ENCODE measurements at places on chromosomes 4 and X. TPM values are rescaled to one million over a fixed set of nuclear protein-coding genes. Genes with fewer than 3 reads are reported as not detected.
A peak's percentile ranks its signal among the peaks of the same experiment; 100 is the strongest.

DNA sequence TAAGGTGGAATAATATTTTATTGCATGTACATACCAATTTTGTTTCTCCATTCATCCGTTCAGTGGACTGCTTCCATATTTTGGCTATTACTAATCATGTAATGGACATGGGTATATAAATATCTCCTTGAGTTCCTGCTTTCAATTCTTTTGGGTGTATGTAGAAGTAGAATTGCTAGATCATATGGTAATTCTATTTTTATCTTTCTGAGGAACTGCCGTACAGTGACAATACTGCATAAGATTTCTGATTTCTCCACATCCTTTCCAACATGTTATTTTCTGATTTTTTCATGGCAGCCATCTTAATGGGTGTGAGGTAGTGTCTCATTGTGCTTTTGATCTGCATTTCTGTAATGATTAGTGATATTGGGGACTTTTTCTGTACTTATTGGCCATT, 19.2 kb downstream of the ALPK1 start:
- no peak overlapping the region for H3K4me3 ChIP-seq
- no peak overlapping the region for H3K27ac ChIP-seq
- H3K4me1 ChIP-seq = no peaks in the 10 kb centered on the region
- H3K36me3 ChIP-seq = no peaks in the 10 kb centered on the region
- H3K27me3 ChIP-seq = no peaks in the 10 kb centered on the region
- no peak for DNase-seq

The IL13RA2 gene
- total RNA-seq = not detected

DNA sequence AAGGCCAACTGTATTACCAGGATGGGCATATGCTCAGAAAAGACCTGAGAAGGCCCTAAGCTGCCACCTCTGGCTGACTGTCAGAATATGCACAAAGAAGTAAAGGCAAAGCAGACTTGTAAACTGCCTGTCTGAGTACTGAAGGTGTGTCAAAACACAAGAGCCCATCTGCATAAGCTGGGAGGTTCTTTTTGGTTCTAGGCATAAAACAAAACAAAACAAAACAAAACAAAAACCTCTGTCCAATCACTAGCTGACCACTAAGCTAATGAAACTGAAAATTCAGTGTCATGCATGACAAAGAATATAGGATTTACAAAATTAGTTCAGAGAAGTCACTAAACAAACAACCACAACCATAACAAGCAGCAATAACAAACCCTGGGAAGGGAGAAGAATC, 20.6 kb downstream of the SH3D19 start:
- H3K27ac ChIP-seq = peak overlapping the region; percentile 29
- no peak for DNase-seq
- no peaks in the 10 kb centered on the region for H3K27me3 ChIP-seq
- H3K36me3 ChIP-seq = no peaks in the 10 kb centered on the region

GRCh38 chr4:85778632-85779131, 303.7 kb downstream of the ARHGAP24 start:
- H3K27me3 ChIP-seq = no peaks in the 10 kb centered on the region
- no peaks in the 10 kb centered on the region for H3K36me3 ChIP-seq
- DNase-seq = no peak
- peaks cover 3% of the 10 kb centered on the region for H3K4me1 ChIP-seq

DNA sequence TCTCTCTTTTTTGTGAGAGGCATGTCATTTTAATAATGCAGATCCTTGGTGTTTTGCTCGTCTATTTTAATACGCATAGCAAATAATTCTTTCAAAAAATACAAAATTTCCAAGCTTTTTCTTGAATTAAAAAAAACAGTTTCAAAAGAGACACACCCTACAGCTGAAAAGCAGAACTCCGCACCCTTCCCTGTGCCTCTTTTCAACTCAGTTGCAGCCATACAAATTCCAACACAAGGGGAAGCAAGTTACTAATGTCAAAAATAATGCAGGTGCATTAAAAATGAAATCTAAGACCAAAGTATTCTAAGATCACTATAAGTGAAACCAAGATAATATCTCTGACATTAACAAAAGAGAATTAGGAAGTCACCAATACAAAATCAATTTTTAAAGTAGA, 66.6 kb downstream of the NR3C2 start:
- no peak for DNase-seq
- H3K27ac ChIP-seq = peak overlapping the region; percentile 20
- no peak overlapping the region for H3K4me3 ChIP-seq
- no peaks in the 10 kb centered on the region for H3K4me1 ChIP-seq

The CHRDL1 gene
- total RNA-seq = 107 TPM

- H3K4me3 ChIP-seq = peak overlapping the region; percentile 67
- DNase-seq = no peak
- peaks cover 4% of the 10 kb centered on the region for H3K27me3 ChIP-seq
These were observed 47.7 kb downstream of the PRPS1 start for GRCh38 chrX:107675823-107676555.

GRCh38 chr4:52997132-52997416, 135.0 kb downstream of the RASL11B start:
- no peaks in the 10 kb centered on the region for H3K36me3 ChIP-seq
- no peak for DNase-seq
- no peak overlapping the region for H3K4me3 ChIP-seq
- H3K4me1 ChIP-seq = peaks cover 8% of the 10 kb centered on the region

The ZDHHC15 gene
- 3.1 TPM for total RNA-seq

DNA sequence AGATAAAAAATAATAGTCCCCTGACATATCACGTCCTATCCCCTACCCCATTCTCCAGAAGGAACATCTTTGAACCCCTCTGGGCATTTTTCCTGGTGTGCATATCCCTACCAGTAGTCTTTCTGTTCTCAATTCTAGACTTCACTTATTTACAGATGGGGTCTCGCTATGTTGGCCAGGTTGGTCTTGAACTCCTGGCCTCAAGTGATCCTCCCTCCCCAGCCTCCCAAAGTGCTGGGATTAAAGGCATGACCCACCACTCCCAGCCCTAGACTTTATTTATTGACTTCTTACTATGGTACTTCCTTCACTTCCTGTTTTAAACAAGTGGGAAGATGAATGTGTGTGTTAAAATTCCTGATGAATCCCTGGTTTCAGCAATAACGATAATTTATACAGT, 612 bp upstream of the RRAGB start:
- H3K4me3 ChIP-seq = no peak overlapping the region
- no peaks in the 10 kb centered on the region for H3K4me1 ChIP-seq
- DNase-seq = no peak
- no peak overlapping the region for H3K27ac ChIP-seq
- no peaks in the 10 kb centered on the region for H3K36me3 ChIP-seq
- H3K27me3 ChIP-seq = no peaks in the 10 kb centered on the region

GRCh38 chr4:1524761-1525160, 118.5 kb upstream of the NKX1-1 start:
- H3K27ac ChIP-seq = no peak overlapping the region
- H3K4me3 ChIP-seq = no peak overlapping the region
- peaks cover 30% of the 10 kb centered on the region for H3K27me3 ChIP-seq
- H3K4me1 ChIP-seq = no peaks in the 10 kb centered on the region
- no peaks in the 10 kb centered on the region for H3K36me3 ChIP-seq

The PIN4 gene
- 10.0 TPM for total RNA-seq

The OSTC gene
- 63.0 TPM for total RNA-seq

The CSAG3 gene
- not detected for total RNA-seq

- H3K4me1 ChIP-seq = peaks cover 21% of the 10 kb centered on the region
- no peaks in the 10 kb centered on the region for H3K36me3 ChIP-seq
- no peak overlapping the region for H3K27ac ChIP-seq
- no peaks in the 10 kb centered on the region for H3K27me3 ChIP-seq
These were observed 10.6 kb downstream of the IL15 start for GRCh38 chr4:141646969-141647368.

DNA sequence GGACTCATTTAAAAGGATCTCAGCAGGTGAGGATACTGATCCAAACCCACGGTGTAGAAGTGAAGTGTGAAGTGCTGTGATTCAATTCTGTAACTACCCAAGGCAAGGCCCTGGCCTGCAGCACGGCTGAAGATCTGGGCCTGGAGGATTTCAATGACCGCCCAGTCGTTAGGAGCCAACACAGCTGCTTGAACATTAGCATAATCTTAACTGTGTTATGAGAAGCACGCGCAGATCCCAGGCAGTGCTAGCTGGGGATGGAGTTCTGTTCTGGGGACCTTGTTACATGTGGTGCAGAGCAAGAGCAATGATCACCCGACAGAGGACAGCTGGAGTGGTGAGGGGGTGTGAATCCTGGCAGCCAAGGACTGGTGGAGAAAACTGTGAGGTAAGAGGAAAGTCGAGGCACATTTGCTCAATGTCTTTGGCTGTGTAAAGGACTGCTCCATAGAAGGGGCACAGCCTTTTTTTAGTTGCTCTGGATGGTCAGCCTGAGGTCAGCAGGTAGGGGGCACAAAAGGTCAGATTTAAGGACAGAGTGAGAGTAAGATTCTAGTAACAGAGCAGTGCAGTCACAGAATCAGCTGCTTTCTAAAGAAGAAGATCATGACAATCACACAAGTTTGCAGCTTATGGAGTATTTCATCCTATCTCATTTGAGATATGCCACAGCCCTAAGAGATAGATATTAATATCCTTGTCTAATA, 181.8 kb downstream of the DCLK2 start:
- H3K4me3 ChIP-seq = no peak overlapping the region
- no peaks in the 10 kb centered on the region for H3K4me1 ChIP-seq
- no peaks in the 10 kb centered on the region for H3K36me3 ChIP-seq
- no peak for DNase-seq
- no peak overlapping the region for H3K27ac ChIP-seq

DNA sequence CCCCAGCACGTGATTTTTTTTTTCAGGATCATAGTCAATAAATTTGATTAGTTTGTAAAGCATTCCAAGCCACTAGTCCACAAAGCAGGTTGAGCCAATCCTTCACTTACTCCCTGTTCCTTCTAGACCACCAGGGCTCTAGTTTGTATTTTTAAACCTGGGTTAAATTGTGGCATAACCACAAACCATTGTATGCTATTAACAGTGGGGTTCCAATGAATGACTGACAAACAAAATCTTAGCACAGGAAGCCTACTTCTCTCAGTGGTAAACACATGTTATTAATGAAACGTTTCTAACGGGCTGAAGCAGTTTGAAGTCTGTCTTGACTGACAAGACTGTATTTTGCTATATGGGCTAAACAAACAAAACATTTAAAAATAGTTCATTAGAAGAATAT, 48.6 kb upstream of the GYPA start:
- no peaks in the 10 kb centered on the region for H3K36me3 ChIP-seq
- no peaks in the 10 kb centered on the region for H3K4me1 ChIP-seq
- H3K27ac ChIP-seq = no peak overlapping the region

GRCh38 chrX:38262715-38263620, 42.3 kb upstream of the SRPX start:
- no peak overlapping the region for H3K4me3 ChIP-seq
- no peaks in the 10 kb centered on the region for H3K36me3 ChIP-seq
- no peaks in the 10 kb centered on the region for H3K27me3 ChIP-seq

DNA sequence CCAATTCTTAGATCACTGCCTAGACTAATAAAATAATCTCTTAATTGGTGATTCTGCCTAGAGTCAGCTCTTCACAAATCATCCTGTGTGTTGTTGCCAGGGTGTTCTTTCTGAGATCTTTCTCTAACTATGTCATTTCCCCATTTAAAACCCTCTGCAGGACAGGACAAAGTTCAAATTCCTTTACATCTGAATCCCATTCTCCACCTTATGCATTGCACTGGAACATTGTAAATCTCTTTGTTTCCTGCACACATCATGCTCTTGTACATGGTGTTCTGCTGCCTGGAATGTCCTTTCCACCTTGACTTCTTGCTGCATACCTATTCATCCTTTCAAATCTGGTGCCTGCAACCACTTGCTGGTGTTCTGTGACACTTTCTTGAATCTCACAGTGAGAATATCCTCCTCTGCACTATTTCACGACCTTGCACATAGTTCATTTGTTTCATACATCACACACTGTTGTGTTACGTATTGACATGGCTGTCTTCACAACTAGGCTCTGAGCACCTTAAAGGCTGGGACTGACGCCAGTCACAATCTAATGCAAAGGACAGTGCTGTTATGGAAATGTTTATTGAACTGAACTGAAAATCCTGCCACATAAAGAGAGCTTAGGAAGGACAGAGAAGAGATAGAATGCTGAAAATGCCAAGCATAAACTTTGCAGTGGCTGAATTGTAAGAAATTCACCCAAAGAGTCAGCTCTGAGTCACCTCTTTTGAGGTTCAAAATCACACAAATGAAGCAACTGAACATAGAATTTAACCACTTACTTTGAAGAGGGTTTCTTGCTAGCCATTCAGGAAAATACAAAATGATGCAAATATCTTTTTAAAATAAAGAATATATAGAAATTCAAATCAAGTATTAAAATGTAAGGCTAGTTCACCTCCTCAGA, 26.4 kb upstream of the SMIM14 start:
- no peaks in the 10 kb centered on the region for H3K4me1 ChIP-seq
- H3K4me3 ChIP-seq = no peak overlapping the region
- no peak for DNase-seq

The RAI2 gene
- 17.1 TPM for total RNA-seq

The RAB9B gene
- 2.7 TPM for total RNA-seq

GRCh38 chr4:6183740-6184139, 16.6 kb downstream of the JAKMIP1 start:
- H3K27me3 ChIP-seq = no peaks in the 10 kb centered on the region
- H3K36me3 ChIP-seq = no peaks in the 10 kb centered on the region
- DNase-seq = no peak
- no peaks in the 10 kb centered on the region for H3K4me1 ChIP-seq

DNA sequence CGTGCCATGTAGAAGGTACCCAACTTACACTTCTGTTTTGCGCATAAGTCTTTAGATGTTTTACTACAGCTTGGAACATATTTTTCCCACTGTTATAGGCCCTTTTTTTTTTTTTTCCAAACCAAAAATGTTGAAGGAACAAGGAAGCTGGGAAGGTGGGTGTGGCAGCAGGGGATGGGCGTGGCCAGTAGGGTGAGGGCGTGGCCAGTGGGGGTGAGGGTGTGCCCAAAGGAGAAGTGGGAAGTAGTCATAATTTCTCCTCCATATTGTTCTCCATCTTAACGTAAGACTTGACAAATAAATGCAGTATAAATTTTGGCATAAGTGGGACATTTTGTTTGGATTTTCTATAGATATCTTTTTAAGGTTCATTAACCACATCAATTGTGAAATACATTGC, 30.4 kb downstream of the CLDN22 start:
- no peak overlapping the region for H3K4me3 ChIP-seq
- H3K4me1 ChIP-seq = no peaks in the 10 kb centered on the region
- no peak for DNase-seq

DNA sequence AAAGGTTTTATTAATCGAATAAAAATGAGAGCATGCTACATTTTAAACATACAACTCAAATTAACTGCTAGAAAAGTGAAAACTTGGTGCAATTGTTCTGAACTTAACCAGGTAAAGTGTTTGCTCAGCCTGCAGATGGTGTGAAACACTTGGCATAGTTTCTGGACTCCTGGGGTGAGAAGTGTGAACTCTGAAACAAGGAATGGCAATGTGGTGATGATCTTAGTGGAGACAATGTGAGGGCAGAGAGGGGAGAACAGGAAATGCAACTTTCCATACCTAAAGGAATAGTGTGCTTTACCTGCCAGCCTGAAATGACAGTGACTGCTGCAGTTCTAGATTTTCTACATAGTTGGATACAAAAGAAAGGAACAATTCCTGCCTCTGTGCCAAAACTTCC, 57.4 kb downstream of the CCSER1 start:
- no peak overlapping the region for H3K27ac ChIP-seq
- H3K27me3 ChIP-seq = no peaks in the 10 kb centered on the region
- no peak for DNase-seq
- H3K4me1 ChIP-seq = no peaks in the 10 kb centered on the region

The NUP62CL gene
- not detected for total RNA-seq

GRCh38 chr4:94346541-94346940, 3.9 kb upstream of the HPGDS start:
- no peaks in the 10 kb centered on the region for H3K27me3 ChIP-seq
- peaks cover 7% of the 10 kb centered on the region for H3K4me1 ChIP-seq
- no peak overlapping the region for H3K27ac ChIP-seq
- DNase-seq = no peak

The F9 gene
- total RNA-seq = not detected
